Fibroblast of lung (primary cell): ENCODE measurements at places on chromosomes 6 and 20. TPM values are rescaled to one million over a fixed set of nuclear protein-coding genes. Genes with fewer than 3 reads are reported as not detected.

LPA gene
- not detected in 2 replicates for total RNA-seq

CRISP3 gene
- total RNA-seq, result not detected in 2 replicates

RAET1L gene
- total RNA-seq, result not detected in 2 replicates

GINS1 gene
- total RNA-seq, result 1.3 and 3.0 TPM in 2 replicates

PAK5 gene
- not detected in 2 replicates for total RNA-seq

EEF1A2 gene
- 1.7 and 2.6 TPM in 2 replicates for total RNA-seq

DYNLT1 gene
- 85.3 and 92.3 TPM in 2 replicates for total RNA-seq

SDC4 gene
- total RNA-seq, result 142 and 175 TPM in 2 replicates

HTR1E gene
- not detected in 2 replicates for total RNA-seq

NDRG3 gene
- total RNA-seq, result 19.3 and 37.8 TPM in 2 replicates
